Hippocampal formation (tissue), 2 donors: ENCODE measurements at places on chromosomes 6 and 20.

- no peak for DNase-seq
Measured at GRCh38 chr6:154058963-154059680, 20.1 kb downstream of the OPRM1 start.

DNA sequence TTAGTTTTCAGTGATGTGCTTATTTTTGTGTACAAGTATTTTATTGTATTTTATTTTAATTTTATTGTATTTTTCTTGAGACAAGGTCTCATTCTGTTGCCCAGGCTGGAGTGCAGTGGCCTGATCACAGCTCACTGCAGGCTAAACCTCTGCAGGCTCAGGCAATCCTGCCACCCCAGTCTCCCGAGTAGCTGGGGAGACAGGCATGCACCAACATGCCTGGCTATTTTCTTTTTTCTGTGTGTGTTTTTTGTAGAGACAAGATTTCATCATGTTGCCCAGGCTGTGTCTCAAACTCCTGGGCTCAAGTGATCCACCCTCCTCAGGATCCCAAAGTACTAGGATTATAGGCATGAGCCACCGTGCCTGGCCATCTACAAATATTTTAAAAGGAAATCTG is 146.3 kb downstream of the MANEA start:
- no peak for DNase-seq

DNA sequence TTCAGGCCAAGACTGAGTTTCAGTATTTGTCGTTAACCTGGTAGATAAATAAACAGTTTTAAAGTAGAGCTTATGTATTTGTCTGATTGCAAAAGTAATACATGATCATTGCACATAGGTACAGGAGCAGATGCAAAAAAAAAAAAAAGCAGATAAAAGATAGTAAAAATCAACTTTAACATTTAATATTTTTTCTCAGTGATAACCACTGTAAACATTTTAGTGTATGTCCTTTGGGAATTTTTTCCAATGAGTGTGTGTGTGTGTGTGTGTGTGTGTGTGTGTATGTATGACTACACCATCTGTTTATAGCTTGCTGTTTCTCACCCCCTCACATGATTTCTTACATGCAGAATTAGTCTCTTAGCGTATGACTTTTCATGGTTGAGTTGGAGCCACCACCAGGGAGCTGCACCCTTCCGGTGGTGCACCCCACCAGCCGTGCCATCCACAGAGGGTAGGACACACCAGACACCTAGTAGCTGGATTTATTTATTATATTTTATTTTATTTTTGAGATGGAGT is 26.3 kb downstream of the WRNIP1 start:
- DNase-seq: no peak

- DNase-seq: no peak
Measured at GRCh38 chr6:154247119-154247861, 109.3 kb downstream of the IPCEF1 start.

DNA sequence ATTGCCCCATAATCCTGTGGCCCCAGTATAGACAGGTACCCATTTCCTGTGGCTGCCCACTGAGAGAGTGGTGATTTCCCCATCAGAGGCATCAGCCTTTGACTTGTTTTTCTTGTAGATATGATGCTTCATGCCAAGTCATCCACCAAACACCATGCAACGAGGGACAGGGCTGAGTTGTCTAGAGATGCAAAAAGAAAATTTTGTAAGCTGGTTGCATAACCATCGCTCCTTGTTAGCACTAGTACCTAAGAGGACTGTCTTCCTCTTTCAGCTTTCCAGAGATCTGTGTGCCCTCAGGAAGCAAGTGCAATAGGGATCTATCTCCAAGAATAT is 166.8 kb downstream of the BCAS1 start:
- no peak for DNase-seq

GRCh38 chr6:168240160-168240559 is 79.4 kb downstream of the DACT2 start:
- DNase-seq: no peak

DNA sequence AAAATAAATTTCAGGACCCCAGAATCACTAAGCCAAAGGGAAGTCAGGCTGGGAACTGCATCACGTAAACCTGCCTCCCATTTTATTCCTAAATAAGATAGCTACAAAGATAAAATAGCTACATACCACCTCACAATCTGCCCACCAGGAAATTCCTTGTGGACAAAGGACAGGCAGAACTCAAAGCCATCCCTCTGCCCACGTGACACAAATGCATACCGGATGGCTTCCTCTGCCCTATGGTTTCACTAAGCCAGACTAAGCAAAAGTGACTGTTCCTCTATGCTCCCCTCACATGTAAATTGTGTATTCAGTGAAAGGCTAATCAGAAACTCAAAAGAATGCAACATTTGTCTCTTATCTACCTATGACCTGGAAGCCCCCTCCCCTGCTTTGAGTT is 15.0 kb downstream of the MBOAT1 start:
- DNase-seq: no peak

- DNase-seq: no peak
Measured at GRCh38 chr6:158913580-158913979, 86.4 kb downstream of the RSPH3 start.

DNA sequence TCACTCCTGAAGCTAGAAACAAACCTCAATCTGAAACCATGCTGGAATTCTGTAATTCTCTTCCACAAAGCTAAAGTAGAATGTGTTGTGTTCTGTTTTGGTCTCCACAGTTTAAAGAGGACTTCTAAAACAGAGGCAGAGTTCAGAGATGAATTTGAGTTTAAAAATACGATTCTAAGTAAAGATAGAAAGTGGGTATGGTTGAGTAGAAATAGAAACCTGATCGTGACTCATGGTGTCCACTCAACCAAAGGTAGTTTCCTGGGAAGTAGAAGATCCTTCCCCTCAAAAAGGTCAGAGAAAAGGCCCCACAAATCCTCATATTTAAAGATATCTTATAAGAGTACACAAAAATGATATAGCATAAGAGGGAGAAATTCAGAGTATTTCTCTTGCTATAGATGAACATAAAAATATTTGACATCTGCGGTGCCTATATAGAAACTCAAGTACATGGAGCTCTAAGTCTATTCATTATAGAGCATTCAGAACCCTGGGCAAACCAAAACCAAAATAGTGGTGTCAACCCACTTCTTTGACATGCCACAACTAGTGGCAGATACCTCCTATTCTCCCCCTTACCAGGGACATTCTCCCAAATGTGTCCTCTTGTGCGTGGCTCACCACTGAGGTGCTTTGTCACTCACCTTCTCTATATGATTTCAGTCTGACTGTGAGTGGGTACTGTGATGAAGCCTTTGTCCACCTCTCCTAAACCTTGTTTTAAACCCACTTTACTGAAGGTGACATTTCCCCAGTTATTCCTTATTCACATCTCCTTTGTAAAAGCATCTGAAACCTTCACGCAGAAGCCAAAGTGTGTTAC is 84.5 kb downstream of the PLCB1 start:
- DNase-seq: no peak
